ENCODE measurements at places on chromosomes 16 and 17.

GRCh38 chr17:74213861-74214391, 555 bp downstream of the TTYH2 start:
- ATAC-seq, result no peak

- no peak for ATAC-seq
These were observed 4.7 kb downstream of the SLC5A11 start for GRCh38 chr16:24850289-24850938.

DNA sequence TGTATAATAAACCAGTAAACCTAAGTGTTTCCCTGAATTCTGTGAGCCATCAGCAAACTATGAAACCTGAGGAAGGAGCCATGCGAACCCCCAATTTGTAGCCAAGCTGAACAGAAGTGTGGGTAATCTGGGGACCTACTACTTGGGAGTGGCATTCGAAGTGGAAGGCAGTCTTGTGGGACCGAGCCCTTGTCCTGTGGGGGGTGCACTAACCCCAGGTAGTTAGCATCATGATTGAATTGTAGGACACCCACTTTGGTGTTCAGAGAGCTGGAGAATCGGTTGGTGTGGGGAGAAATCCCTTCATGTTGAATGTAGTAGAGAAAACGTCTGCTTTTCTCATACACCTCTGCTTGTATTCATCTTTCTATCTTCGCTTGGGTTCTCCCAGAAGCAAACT, 79.7 kb upstream of the CPHXL start:
- no peak for ATAC-seq

DNA sequence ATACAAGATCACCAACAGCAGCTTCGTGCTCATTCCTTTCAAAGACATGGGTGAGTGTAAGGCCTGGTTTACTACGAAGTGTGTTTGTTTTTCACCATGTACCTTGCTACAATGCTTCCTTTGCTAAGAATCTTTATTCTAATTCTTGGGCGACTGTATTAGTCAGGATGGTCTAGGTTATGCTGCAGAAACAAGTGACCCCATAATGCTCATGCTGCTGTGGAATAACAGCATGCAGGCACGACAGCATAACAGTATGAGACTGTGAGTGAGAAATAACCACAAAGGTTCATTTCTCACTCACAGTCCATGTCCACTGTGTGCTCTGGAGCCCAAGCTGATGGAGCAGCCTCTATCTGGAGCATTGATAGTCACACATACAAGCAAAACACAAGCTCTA, 38.0 kb downstream of the TMC7 start:
- no peak for ATAC-seq

DNA sequence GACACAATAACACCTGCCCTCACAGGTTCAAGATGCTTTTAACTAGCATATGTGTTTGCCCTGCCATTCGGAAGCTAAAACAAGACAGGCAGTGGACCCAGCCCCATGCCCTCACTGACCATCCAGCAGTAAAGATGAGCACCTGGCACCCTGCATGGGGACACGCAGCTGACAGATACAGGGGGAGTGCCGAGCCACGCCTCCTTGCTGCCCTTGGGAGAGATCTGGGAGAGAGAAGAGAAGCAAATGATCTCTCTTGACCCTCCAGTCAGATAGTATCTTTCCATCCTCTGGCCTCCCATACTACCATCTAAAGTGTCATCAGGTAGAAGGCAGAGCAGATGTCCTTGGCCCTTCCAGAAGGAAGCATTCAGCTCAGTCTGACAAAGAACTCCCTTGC, 40.6 kb upstream of the MYOCD start:
- ATAC-seq, result no peak

GRCh38 chr16:69463876-69464275, 39.5 kb downstream of the CYB5B start:
- ATAC-seq, result 0 out of 3 replicates have a peak, but pooled peaks have one; percentile 20

GRCh38 chr16:19307587-19308241, 22.2 kb downstream of the CLEC19A start:
- no peak for ATAC-seq

DNA sequence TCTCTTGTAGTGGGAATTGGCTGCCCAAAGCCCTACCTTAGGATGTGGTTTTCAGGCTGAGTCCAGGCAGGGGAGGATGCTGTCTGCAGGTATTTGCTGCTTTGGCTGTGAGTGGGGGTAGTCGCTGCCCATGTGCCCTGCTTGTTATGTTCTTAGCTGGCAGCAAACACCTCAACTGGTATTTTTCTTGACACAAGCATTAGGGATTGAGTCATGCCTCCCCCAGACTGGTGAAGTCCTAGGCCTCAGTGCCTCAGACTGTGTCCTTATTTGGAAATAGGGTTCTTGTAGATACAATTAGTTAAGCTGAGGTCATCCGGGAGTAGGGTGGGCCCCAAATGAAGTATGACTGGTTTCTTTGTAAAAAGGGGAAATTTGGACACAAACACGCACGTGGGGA, 808.3 kb upstream of the EEF2KMT start:
- no peak for ATAC-seq

- peak; percentile 21 for ATAC-seq
These were observed 12.6 kb downstream of the ZBTB4 start for GRCh38 chr17:7466639-7467341.
